ENCODE measurements at places on chromosomes 16 and 17.

DNA sequence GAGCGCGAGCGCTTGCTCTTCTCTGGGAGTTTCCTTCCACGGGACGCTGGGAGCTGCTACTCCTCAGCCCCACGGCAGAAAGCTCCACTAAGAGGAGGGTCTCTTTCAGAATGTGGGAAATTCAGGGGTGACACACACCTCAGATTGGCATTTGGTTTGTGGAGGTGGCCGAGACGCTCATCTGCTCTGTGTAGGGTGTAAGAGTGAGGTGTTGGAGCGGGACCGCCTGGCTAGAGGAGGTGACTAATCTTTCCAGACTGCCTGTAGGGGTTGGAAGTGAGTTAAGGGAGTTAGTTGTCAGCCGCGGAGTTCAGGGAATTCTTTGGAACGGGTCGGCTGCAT lies 735 bp downstream of the PSMD11 start:
- peak; percentile 22 for DNase-seq

DNA sequence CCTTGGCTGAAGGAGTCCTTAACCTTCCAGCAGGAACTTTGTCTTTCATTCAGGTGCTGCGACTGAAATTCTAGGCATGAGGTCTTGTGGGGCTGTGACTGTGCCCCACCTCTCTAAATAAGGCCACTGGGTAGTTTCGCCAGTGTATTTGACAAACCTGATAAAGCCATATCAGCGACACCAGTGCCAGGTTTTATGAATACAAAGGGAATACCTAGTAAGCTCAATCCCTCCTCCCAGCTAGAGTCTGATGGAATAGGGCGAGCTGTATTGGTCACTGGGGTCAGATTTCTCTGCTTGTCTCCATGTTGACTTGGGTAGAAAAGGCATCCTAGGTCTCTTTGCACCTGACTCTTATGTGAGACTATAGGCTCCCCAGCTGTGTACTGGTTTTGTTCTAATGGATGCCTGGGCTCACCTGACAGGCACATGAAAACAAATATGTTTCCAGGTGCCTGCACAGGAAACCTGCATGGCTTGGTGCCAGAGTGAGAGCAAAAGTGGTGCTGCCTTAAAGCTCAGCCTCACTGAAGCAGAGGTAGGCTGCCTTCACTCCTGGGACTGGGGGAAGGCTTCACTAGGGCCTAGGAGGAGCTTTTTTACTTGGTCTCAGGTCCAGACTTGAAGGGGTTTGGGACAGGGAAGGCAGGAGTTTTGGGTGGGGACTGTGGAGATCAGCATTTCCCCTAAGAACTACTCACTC lies 8.3 kb downstream of the SLC7A6 start:
- DNase-seq = no peak

- DNase-seq = no peak
These were observed 12.5 kb downstream of the RGS11 start for GRCh38 chr16:263182-263774.

- DNase-seq = no peak
These were observed 99.0 kb downstream of the OR1D5 start for GRCh38 chr17:2964370-2964769.

- no peak for DNase-seq
These were observed 794 bp downstream of the TMEM235 start for GRCh38 chr17:78231991-78232858.

All from frontal cortex (tissue), 4 donors.